Stimulated activated CD4-positive, alpha-beta T cell treated with anti-CD3 and anti-CD28 coated beads, Interleukin-1b, Interleukin-23, amount 100 ng/mL, for 1 hour (primary cell): ENCODE measurements at places on chromosomes 16 and 17.

DNA sequence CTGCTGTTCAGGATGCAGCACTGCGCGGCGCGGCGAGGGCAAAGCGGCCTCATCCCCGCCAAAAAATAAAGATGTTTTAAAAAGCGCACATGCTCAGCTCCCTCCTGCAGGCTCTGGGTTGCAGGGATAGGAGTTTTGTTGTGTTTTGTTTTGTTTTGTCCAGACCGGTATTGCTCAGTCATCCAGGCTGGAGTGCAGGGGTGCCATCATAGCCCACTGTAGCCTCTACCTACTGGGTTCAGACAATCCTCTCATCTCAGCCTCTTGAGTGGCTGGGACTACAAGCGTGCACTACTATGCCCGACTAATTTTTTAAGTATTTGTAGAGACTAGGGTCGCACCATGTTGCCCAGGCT, 636 bp downstream of the WWOX start:
- DNase-seq: peak; percentile 20

DNA sequence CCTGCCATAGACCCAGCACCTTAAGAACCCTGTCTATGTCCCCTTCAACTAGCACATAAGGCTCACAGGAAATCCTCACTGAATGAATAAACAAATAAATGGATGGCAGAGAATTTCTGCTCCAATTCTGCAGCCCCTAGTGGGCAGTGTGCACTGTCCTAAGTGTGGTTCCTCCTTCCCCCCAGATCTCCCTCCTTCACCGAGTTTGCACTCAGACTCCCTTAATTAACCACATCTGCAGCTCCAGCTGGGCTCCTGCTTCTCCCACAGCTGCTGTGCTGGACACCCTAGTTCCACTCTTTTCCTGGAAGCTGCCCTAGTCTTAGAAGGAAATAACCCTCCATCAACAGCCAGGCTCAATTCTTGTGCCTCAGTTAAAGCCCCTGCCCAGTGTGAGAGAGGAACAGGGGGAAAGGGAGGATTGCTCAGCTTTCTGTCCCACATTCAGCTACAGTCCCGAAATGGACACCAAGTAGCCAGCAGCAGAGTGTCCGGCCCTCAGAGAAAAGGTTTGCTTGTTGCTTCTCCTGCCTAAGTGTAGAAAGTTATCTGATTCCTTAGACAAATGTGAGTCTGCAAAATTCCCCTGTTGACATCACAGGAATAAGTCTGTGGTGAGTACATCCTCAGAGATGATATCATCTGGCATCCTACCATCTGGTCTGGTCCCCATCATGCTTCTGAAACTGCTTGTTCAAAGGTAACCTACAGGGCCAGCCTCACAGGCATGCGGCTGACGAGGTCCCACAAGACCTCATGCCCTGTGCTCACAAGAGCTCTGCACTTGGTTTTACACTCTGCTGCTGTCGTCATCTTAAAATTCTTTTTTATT, 12.3 kb downstream of the LRRC3C start:
- DNase-seq: no peak

GRCh38 chr17:38430316-38430715, 2.1 kb downstream of the ARHGAP23 start:
- no peak for DNase-seq

DNA sequence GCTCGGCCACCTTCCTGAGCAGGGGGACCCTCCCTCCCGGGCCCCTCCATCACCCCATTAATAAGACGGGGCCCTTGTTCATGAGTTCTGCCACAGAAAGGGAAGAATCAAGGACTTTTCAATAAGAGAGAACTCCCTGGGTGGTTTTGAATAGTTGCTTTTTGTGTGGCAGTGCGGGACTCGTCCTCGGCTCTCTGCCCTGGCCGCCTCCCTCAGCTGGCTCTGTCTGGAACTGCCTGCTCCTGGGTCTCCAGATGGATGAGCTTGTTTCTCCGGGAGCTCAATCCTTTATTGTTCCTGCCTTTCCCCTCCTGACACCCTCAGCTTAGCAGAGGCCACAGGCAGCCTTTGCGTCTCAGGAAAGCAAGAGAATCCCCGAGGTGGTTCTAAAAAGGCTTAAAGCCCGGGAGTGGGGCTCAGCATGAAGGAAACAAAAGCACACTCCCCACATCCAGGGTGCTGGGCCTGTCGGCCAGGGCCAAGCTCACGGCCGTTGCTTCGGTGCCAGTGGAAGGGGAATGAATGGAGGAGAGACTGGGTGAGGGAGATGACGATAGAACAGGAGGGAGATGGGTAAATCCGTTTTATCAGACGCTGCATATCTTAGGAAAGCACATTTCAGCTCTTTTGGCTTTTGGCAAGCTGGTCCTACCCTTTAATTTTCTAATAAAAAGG, 60.2 kb downstream of the RAI1 start:
- DNase-seq: no peak

- DNase-seq: no peak
Measured at GRCh38 chr16:1125471-1125870, 27.4 kb upstream of the CACNA1H start.

DNA sequence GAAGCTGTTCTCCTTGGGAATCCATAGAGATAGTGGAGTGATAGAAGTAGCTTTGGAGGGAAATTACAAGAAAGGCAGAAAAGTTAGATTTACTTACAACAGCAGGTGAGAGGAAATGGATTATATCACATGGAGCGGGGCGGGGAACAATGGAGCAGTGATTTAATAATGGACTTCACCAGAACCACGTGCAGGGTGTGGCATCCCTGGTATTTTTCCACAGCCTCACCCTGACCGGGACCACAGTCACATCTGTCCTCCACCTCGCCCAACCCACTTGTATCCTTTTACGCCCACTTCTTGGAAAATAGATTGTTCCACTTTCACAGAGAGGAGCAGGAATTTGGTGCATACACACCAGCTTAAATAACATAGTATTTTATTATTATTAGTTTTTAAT, 15.9 kb upstream of the CYB5B start:
- DNase-seq: no peak

GRCh38 chr17:39270923-39271322, 45.2 kb upstream of the STAC2 start:
- DNase-seq: no peak

DNA sequence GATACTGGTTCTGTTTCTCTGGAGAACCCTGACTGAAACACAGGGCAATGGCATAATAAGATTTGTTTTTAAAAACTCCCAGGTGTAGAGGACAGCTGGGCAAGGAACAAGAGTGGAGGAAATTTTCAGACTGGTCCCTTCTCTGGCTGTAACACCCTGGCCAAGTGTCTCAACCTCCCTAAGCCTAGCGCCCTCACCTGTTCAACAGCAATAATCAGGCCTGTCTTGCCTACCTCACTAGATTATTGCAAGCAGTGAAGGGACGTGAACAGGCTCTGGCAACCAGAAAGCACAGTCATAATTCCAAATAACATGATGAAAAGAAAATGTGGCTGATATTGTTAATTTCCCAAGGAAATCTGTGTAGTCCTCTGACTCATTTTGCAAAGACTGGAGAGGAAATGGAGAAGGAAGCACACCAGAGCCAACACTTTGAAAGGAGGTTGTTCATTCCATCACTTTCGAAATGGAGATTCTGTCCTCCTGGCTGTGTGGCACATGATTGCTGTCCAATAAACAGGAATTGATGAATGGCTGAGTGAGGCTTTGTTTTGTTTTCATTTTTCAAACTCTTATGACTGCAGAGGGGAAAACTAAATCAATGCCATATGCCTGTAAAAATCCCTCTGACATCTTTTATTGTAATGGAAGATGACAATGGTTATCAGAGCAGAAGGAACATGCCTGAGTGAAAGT, 87.5 kb upstream of the HLF start:
- no peak for DNase-seq

GRCh38 chr17:58398574-58399266, 18.6 kb downstream of the RNF43 start:
- DNase-seq: no peak

DNA sequence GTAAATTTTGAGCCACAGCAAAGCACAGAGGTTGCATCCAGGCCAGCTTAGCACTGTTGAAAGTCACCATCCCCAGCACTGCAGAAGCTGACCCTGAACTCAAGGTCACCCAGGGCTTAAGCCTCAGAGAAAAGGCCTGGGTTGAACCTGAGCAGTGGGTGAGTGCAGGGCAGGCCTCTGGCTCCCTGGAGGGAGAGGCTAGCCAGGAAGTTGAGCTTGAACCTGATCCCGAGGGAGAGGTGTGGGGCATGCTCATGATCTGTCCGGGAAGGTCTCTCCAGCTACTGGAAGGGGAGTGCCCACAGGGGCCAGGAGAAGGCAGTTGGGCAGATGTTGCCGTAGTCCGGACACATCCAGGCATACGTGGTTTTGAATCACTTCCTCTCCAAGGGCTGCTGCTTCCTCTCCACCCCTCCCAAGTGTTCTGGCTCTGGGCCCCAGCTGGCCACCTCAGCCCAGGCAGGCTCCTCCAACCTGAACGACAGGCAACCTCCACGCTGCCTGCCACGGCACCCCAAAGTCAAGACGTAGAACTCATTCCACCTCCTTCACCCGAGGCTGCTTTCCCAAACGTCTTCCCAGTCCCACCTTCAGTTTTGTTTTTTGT, 18.4 kb downstream of the CARHSP1 start:
- no peak for DNase-seq

DNA sequence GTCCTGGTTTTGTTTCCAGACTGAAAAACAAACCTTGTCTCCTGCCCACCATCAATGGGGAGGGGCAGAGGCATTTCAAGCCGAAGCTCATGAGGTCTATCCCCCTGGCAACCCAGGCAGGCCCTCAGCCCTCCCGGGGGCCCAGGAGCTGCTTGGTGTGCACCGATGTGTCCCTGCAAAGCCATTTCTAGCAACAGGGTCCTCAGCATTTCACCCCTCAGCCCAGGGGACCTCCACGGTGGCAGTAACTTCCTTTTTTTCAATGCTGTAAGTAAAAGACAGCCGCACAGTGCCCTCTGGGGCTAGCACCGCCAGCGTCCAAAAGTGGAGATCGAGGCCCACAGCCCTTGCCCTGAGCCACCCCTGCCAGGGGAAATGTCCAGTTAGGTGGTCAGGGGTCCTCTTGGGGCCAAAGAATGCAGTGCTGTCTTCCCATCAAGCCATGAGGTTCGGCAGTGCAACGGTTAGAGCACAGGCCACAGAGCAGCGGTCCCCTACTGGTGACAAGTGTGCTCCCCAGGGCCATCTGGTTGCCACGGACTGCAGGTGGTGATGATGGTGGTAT, 79.9 kb downstream of the LITAF start:
- DNase-seq: no peak

DNA sequence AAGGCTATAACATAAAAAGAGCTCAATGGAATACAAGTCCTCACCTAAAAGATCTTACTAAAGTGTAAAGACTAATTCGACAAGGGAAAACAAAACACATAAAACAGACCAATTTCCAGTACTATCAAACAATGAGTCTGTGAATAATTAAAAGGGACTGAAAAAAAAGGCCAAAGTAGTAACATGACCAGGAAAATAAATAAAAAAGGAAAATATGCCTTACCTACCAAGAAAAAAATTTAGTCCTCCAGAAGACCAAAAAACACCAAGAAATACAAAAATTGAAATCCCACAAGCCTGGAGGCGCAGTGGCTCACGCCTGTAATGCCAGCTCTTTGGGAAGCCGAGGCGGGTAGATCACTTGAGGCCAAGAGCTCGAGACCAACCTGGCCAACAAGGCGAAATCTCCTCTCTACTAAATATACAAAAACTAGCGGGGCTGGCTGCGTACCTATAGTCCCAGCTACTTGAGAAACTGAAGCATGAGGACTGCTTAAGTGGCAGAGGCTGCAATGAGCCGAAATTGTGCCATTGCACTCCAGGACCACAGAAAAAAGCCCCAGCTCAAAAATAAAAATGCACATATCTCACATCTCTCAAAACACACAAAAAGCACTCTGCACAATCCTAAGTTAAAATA, 60.8 kb downstream of the TEX14 start:
- DNase-seq: no peak

DNA sequence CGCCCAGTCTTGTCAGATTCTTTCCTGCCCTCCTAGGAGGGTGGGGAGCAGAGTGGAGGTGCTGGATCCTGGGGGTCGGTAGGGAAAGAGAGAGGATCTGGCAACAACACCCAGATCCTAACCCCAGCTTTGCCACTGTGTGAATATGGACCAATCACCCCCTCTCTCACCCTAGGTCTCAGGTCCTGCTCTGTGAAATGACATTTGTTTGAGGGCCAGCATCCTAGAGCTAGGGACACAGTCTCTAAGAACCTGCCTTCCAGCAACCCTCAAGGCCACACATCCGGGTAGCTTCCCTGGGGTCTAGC, 28.4 kb upstream of the MAP3K14 start:
- DNase-seq: no peak

DNA sequence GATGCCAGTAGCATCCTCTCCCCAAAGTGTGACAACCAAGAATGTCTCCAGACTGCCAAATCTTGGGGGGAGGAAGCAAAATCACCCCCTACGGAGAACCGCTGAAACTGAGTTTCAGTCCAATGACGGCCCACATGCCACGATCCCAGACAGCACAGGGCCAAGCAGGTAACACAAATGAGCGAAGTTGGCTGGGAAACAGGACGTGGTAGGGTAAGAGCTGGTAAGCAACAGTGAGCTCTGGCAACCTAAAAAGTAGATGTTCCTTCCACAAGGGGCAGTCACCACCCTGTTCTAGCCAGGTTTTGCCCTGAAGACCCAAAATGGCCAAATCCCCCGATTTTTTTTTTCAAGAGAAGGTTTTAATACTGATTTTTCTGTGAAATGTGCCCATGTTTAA, 25.4 kb downstream of the ZFHX3 start:
- no peak for DNase-seq

- DNase-seq: no peak
Measured at GRCh38 chr16:87457709-87458423, 35.0 kb downstream of the ZCCHC14 start.

DNA sequence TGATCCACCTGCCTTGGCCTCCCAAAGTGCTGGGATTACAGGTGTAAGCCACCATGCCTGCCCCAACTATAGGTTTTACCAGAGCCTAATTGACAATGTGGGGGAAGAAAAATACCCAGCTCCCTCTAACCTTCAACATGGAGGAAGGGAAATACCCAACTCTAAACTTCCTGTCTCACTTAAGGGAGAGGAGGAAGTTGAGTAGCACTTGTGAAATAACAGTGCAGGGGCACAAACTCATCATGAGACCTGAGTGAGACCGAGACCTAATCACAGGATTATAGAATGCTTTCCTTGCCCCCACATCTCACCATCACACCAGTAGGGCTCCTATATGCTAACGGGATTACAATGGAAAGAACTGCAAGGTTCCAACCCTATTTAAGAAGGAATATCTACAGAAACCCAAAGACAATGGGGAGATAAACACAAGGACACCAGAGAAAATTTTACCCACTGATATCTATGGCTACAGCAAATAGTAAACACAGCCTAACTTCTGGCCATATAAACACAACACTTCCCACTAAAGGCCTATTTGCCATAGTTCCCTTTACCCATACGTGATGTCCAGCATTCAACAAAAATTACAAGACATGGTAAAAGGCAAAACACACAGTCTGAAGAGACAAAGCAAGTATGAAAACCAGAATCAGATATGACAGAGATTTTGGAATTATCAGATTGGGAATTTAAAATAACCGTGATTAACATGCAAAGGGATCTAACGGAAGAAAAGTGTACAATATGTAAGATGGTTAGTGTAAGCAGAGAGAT, 26.9 kb downstream of the OR3A1 start:
- DNase-seq: no peak

GRCh38 chr17:44733753-44734152, 25.0 kb upstream of the ADAM11 start:
- DNase-seq: no peak

- no peak for DNase-seq
Measured at GRCh38 chr17:78086740-78087139, 41.8 kb downstream of the TMC6 start.
